ENCODE measurements at places on chromosomes 7 and 10.

DNA sequence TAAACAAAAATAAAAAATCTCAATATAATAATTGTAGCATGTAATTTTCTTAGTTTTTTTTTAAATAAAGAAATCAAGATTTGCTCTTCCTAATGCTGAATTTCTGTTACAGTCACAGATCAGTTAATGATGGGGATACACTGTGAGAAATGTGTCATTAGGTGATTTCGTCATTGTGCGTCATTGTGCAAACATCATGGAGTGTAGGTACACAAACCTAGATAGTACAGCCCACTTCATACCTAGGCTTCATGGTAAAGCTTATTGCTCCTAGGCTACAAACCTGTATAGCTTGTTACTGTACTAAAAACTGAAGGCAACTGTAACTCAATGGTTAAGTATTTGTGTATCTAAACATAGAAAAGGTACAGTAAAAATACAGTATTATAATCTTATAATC is 74.4 kb upstream of the LSM8 start:
- DNase-seq = peak; percentile 24

- DNase-seq = no peak
Observed at GRCh38 chr10:59177836-59178235, 1.4 kb downstream of the PHYHIPL start.

GRCh38 chr7:24334012-24334411 is 50.0 kb downstream of the NPY start:
- no peak for DNase-seq

DNA sequence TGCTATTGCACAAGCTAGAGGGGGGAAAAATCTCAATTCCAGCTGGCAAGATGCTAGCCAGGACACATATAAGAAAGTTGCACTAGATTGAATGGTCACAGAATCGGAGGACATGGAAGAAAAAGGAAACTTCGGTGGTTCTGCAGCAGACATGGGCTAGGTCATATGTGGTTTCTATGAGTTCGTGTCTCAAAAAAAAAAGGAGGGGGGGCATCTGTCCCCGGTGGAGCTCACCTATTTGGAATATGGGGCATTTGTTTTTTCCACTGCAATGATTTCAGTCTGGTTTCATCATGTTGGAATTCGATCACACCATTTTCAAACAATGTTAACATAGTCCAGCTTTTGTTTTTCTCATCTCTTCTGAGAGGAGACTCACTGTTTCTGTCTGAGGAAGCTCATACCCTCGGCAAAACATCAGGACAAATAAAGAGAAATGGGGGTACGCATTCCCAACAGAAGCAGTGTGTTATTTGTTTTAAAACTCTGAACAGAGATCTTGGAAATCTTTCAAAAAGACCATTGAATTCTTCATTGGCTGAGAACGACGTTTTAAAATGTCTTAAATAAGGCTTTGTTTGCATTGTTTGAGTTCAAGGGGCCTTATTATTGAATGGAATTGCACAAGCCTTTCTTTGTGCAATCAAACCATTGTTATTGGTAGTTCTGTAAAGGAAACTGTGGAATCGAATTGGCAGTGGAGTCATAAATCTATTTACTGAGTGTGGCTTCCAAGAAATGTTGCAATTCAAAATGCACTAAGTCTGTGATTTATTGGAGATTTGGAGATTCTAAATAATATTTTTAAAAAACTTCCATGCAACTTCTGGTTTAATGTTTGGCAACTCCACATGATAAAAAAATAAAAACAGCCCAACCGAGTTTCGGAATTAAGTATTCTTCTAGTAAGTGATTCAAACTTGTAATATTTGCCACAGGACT is 173.2 kb downstream of the RTKN2 start:
- DNase-seq = peak; percentile 81

GRCh38 chr10:50552771-50553535 is 70.8 kb downstream of the SGMS1 start:
- peak; percentile 53 for DNase-seq

GRCh38 chr10:30675791-30676718 is 46.5 kb upstream of the LYZL2 start:
- DNase-seq = no peak

DNA sequence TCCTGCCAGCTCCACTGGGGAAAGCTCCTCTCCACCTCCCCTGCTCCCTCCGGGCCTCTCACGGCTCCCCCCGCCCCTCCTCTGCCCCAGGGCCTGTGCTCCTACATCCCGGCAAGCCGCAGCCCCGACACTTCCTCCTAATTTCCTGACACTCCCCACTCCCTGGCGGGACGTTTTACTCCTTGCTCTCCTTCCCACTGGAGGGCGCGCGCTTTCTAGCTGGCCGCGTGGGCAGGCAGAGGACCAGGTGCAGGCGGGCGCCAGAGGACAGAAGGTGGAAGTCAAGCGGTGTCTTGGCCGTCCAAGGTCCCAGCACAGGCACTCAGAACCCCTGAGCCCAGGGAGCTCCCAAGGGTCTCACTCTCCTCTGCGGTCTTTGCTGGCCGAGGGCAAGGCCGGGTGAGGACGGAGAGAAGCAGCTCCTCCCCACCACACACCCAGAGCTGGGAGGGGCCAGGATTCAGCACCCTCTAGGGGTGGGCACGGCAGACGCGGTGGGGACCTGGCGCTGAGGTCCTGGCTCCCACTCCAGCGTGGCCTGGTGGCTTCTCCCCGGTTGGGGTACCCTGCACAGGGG is 19.1 kb downstream of the ADAM8 start:
- peak; percentile 71 for DNase-seq

DNA sequence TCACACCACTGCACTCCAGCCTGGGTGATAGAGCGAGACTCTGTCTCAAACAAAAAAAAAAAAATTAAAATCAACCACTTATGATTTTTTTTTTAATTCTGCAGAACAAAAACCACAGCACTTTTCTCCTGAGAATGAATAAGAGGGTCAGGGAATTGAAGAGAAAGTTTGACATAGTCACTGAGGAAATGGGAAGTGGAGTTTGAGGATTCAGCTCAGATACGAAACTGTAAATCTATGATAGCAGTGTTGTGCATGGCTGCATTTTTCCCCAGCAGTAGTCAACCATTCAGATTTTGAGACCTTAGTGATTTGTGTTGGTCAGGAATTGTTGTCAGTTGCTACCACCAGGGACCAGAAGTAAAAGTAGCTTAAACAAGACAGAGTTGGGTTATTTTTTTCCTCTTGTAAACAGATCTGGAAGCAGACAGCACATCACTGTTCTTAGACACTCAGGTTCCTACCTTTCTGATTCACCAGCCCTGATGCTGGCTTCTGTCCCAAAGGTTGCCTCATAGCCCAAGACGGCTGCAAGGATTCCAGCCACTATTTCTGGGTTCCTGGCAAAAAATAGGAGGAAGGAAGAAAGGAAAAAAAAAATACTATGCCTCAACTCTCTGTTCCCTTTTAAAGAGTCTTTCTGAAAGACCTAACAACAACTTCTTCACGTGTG is 20.1 kb downstream of the PILRA start:
- DNase-seq = no peak

GRCh38 chr10:17001961-17002749 is 127.5 kb downstream of the CUBN start:
- DNase-seq = no peak

- DNase-seq = no peak
Observed at GRCh38 chr10:128739930-128740329, 613.7 kb upstream of the MKI67 start.

- DNase-seq = peak; percentile 82
Observed at GRCh38 chr10:43160921-43161255, 22.6 kb downstream of the CSGALNACT2 start.

GRCh38 chr10:34816085-34816496 is 995 bp upstream of the PARD3 start:
- DNase-seq = no peak

GRCh38 chr10:118839348-118839747 is 84.6 kb upstream of the CACUL1 start:
- no peak for DNase-seq

GRCh38 chr7:100119970-100120732 is 717 bp downstream of the CNPY4 start:
- peak; percentile 51 for DNase-seq

DNA sequence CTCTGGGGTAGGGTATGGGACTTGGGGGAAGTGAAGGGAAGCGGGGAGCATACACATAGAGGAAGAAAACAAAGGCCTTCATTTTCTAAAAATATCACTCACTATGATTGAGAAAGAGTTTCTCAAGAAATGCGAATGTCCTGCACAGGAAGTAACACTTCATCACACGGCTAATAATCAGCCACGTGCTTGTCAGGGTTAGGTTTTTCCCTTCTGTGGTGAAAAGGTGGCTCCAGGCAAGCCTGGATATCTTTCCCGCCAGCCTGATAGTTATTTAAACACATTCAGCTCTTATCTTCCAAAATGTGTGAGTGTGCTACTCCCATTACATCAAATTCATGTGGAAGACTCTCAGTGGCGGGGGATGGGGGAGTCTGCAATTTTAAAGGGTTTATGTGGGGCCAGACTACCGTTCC is 166.4 kb upstream of the ADO start:
- peak; percentile 26 for DNase-seq

DNA sequence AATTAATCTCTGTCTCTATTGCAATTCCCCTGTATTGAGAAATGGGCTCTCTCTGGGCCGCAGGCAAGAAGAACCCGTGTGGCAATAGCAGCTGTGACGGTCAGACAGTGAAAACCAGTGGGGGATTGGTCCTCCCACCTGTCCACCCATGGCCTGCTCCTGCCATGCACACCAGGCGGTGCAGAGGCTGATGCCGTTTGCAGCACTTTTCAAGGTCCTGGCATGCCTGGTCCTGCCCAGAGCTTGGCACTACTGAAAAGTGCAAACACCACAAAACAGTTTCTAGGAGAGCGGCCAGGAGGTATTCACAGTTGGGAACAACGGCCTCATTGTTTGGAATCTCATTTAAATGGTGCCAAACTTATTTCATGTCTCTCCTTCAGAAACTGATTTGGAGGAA is 41.5 kb downstream of the PSPH start:
- DNase-seq = peak; percentile 22

GRCh38 chr7:105854498-105854897 is 21.9 kb downstream of the ATXN7L1 start:
- no peak for DNase-seq

All from kidney tubule cell (primary cell).